ENCODE measurements at places on chromosomes 4 and X.

DNA sequence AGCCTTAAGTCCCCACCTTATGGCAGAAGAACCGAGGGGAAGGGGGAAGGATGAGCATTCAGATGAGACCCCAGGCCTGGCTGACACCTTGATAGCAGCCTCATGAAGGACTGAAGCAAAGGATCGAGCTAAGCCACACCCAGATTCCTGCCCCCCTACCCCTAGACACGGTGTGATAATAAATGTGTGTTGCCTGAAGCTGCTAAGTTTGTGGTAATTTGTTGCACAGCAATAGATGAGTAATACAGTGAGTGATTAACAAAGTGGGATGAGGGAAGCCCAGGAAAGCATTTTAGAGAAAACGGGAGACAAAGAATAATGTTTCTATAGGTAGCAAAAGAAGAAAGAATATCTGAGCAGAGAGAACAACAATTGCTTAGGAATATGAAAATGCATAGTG is 404.2 kb downstream of the MID1IP1 start:
- no peak for DNase-seq

DNA sequence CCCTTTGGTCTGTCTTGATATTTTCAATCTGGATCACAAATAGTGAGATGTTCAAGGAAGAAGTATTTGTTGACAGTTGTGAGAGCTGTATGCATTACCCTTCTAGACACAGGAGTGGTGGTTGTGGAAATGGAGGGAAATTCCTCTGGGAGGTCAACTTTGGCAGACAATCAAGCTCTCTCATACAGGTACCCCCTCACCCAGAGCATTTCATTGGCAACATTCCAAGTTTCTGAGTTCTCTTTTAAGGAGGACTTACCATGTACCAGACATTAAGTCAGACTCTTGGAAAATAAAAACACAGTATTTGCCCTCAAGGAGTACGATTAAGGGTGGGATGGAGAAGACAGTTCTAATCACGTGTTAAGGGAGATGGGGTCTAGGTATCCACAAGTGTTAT is 45.3 kb downstream of the KLHL15 start:
- no peak for DNase-seq

GRCh38 chrX:46310815-46311497 is 234.3 kb downstream of the ZNF674 start:
- no peak for DNase-seq

- no peak for DNase-seq
Observed at GRCh38 chr4:124501576-124501975, 211.0 kb downstream of the ANKRD50 start.

DNA sequence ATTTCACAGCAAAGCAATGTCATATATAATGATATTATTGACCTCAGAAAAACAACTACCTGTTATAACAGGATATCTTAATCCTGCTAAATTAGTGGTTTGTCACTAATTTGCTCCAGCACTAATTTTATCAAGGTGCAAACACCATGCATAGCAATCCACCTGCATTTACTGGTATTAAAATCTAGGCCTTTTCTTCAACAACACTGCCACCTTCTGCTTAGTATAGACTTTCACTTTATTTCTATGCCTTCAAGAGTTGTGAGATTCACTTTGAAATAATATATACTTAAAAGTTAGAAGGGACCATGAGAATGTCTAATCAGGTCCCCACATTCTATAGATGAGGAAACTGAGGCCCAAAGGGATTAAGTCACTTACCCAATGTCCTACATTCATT is 82.1 kb upstream of the IQCM start:
- no peak for DNase-seq

DNA sequence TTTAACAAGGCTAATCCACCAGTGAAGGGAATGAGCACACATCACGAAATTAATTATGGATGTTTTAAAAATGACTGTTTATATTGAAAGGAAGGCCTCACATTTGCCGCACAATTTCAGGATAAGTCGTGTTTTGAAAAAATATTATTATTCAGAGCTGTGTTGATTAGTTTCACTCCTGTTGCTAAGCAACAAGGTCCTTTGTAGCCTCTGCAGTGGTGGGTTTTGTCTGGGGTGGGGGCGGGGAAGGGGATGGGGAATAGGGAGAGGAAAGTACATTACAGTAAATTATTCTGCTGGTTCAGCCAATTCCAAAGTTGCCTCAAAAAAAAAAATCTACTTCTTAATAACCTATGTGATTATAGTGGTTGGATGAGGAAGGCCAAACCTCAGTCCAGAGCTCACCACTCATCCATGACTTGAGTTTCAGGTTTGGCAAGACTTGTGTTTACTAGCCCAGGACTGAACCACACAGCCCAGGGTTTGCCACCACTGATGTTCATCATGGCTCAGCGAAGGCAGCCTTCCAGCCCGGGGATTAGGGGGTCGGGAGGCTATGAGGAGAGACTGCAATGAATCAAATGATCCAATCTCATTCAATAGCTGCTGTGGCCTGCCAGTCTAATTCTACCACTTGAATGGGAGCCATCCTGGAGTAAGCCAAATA is 162.5 kb upstream of the ATP6AP2 start:
- no peak for DNase-seq

DNA sequence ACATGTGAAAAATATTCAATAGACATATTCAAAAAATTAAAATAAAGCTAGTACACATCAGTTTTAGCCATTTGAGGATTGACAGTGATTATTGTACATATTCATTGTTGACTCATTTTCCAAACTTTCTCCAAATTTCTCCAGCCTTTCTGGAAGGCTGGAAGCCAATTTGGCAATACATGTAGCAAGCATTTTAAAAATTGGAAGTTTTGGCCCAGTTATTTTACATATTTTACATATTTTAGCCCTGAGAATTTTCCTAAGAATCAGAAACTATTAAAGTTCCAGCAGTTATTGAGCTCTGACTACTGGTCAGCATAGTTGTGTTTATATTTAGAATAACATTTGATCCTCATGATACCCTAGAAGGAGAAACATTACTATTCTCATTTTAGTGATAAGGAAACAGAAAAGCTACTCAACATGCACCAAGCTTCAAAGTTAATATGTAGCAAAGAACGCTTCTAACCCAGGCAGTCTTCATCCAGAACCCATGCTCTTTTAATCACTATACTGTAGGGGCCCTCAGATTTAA is 3.2 kb downstream of the CABS1 start:
- DNase-seq: no peak

- no peak for DNase-seq
Observed at GRCh38 chr4:88817740-88818139, 120.1 kb upstream of the NAP1L5 start.
